B cell (primary cell): ENCODE measurements at places on chromosomes 3 and 15. TPM values are rescaled to one million over a fixed set of nuclear protein-coding genes. Genes with fewer than 3 reads are reported as not detected.
A peak's percentile ranks its signal among the peaks of the same experiment; 100 is the strongest.

DNA sequence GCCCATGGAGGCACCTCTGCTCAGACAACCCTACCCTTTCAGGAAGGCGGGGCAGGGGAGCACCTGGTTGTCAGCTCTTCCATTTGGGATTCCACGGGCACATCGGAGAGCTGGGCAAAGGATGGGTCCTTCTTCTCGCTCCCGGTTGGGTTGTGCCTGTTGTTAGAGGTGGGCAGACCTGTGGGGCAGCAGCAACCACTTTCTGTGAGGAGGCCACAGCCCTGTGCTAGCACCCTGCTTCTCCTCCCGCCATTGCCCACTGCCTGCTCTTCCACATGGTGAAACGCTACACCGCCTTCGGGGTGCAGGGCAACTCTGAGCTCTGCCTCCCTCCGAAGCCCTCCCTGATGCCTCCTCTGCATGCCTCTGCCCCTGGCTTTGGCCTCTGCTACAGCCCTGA lies 7.0 kb upstream of the HHATL start:
- no peak for DNase-seq

DNA sequence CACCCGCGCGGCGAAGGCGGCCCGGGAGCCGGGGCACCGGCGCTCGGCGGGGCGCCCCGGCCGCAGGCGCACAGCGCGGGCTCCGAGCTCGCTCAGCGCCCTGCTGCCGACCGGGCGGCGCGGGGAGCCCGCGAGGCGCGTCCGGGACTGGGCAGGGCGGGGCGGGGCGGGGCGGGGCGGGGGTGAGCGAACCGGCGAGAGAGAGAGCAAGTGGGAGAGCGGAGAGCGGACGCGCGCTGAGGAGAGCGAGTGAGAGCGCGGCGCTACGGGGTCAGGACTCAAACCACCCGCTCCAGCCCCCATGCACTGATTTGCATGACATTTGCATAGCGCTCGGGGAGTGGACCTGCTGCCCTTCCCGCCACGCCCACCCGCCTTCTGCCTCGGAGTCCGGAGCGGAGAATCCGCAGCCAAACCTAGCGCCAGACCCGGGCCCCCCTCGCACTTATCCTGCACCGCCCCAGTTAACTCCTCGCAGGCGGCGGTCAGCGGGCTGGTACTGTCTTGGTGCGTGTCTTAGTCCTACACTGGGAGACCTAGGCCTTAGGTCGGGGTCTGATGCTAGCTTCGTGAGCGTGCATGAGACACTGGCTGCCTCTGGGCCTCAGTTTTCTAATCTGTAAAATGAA lies at the start of gene MYLK:
Gene MYLK, minus strand, starts transcription at position 130 of the 629 bp plus-strand sequence. CDS start 90,491 bp downstream, outside the sequence.
- peak; percentile 40 for DNase-seq

GRCh38 chr15:39411102-39411989 lies 169.5 kb upstream of the THBS1 start:
- no peak for DNase-seq

DNA sequence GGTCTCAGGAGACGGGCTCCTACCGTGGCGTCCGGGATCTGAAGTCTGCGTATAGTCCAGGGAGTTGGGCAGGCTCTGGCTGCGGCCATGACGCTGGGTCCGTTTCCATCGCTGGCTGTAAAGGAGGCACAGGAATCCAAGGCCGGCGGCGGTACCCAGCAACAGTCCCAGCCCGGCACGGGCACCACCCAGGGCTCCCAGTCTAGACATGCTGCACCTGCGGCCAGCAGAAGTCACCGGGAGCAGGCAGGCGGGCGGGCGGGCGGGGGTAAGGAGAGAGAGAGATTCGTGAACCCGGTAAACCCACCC lies 526 bp downstream of the RMDN3 start:
- DNase-seq: no peak

- DNase-seq: peak; percentile 27
These were observed 15.4 kb downstream of the DPH3 start for GRCh38 chr3:16249336-16249735.

- no peak for DNase-seq
These were observed 691 bp downstream of the RHCG start for GRCh38 chr15:89495638-89496145.

DNA sequence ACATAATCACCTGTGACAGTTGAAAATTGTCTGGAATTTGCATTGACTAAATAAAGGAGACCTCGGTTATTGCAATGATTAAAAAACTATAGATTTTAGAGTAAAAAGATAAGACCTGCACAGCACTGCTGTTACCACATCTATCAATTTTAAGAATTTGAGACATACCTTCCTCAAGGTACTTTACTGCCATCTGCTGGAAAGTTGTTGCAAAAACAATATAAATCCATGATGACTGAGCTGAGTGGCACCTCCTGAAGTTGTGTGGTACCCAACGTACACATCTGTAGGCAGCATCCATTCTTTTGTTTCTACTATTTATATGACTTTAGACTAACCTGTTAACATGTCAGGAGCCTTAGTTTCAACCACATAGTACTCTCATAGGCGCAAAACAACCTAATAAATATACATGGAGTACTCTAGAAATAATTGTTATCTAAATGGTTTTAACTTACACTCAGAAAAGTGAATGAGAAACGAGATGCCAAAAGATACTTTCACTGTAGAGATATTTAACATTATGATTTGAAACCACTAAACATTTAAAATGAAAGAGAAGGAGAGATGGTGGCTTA lies 106.7 kb downstream of the GHSR start:
- DNase-seq: peak; percentile 62

GRCh38 chr3:177626045-177626444 lies 428.8 kb upstream of the TBL1XR1 start:
- DNase-seq: no peak

DNA sequence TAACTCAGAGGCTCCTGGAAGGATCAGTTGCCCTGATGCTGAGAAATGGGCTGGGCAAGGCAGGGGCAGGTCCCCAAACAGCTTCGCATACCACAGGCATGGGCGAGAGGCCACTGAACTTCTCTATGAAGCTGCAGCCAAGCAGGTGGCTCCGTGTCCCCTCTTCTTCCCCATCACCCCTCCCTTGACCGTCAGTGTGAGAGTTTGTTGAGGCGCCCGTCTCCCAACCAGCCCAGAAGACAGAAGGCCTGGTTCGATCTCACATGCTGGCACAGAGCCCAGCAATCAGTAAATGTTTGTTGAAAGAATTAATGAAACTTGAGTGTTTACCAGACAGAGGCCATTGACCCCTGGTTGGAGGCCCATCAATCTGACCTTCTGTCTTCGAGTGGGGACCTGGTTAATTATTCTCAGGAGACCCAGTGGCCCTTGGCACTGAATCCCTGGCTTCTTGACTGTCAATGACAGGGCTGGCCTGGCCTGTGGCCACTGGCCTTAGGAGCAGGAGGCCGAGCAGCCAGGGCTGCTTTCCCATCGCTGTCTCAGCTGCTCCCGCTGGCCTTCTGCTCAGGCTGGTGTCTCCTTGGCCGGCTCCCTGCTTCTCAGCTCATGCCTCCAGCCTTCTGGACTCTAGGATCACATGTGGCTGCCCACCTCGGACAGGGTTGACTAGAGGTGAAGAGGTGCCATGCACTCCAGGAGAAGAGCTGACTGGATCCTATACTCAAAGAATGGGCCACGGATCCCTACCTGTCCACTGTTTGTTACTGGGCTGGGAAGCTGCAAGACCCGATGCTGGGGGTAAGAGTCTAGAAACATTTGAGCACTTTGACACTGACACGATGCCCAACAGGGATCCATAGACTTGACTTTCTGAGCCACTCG lies 113.4 kb downstream of the ASB7 start:
- DNase-seq: no peak

DNA sequence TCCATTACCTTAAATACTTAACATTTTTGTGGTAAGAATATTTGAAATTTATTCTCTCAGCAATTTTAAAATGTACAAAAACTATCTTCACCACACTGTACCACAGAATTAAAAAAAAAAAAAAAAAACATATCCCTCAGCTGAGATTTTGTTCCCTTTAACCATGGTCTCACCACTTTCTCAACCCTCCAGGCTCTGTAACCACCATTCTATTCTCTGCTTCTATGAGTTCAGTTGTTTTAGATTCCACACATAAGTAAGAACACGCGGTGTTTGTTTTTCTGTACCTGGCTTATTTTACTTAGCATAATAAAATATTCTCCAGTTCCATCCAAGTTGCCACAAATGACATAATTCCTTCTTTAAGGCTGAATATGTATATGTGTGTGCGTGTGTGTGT lies 41.5 kb downstream of the CSNK1G1 start:
- no peak for DNase-seq

DNA sequence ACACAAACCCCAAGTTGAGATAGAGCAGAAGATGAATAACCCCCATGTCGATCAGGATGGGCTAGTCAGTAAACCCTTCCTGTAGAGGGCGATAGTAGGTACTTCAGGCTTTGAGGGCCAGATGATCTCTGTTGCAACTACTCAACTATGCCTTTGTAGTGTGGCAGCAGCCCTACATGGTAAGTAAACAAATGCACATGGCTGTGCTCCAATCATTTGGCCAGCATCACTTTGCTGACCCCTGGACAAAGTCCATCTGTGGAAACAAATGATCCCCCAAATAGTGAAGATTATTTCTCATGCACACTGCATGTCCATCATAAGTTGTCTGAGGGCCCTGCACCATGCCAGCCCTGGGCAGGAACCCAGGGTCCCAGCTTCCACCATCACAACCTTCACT lies 402.2 kb upstream of the PROK2 start:
- peak; percentile 45 for DNase-seq

DNA sequence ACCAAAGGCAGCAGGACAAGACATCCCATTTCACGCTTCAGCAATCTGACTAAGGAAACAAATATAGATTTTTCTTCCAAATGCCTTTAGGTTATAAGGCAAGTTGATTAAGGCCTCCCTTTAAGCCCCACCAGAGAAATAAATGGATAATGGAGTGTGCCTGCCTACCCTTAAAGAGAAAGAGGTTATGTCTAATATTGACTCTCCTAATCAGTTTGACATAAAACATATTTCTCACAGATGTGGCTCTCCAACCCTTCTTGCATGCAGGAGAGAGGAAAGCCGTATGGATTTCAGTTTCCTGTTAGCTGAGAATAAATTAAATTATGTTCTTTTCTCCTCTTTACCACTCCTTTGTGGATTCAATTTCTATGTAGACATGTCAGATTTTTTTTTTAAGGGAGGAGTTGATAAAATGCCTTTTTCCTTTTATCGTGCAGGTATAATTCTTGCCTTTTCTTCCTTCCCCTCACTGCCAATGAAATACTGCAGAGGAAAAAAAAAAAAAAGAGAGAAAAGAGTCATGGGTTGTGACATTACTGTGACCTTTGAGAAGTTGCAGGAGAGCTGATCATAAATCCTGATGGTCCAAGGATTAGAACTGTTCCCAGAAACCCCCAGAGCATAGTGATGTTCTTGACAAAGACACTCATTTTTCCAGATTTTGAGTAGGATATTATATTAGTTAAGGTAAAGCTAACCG lies 355.3 kb upstream of the SLCO3A1 start:
- DNase-seq: no peak

DNA sequence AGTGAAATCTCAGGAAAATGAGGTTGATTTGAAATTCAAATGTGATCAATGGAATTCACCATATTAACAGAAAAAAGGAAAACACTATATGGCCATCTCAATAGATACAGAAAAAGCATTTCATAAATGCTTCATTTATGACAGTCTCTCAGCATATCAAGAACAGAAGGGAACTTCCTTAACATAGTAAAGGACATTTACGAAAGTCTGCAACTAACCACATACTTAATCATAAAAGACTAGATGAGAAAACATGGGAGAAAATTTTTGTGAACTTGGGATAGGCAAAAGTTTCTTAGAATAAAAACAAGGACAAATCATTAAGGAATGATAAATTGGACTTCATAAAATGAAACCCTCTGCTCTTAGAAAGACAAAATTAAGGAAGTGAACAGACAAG lies 24.7 kb upstream of the TIPARP start:
- no peak for DNase-seq

Gene PLA2G4D
- not detected in 2 replicates for total RNA-seq

Gene CTDSPL
- total RNA-seq: not detected in 2 replicates

Gene CDC25A
- total RNA-seq: 0.07 and 0.53 TPM in 2 replicates

Gene EPB42
- not detected in 2 replicates for total RNA-seq

Gene UQCRC1
- total RNA-seq: 98.9 and 99.9 TPM in 2 replicates
